ENCODE measurements at places on chromosomes 2 and 18.

DNA sequence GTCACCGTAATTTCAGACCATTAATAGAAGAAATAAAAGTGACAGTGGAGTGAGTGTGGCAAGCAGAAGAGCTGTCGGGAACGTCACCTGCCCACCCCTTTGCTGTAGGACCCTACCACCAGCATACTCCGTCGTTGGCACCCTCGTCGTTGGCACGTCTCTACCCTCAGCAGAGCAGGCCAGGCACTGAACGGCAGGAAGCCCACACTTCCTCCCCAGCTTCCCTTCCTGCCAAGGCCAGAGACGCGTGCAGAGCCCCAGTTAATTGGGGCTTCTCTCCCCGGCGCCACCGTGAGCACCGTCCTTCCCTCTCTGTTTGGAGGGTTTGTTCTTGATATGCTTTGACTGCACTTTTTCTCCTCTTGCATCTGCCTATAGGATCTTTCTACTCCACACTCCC is 27.0 kb upstream of the NFATC1 start:
- DNase-seq = no peak

DNA sequence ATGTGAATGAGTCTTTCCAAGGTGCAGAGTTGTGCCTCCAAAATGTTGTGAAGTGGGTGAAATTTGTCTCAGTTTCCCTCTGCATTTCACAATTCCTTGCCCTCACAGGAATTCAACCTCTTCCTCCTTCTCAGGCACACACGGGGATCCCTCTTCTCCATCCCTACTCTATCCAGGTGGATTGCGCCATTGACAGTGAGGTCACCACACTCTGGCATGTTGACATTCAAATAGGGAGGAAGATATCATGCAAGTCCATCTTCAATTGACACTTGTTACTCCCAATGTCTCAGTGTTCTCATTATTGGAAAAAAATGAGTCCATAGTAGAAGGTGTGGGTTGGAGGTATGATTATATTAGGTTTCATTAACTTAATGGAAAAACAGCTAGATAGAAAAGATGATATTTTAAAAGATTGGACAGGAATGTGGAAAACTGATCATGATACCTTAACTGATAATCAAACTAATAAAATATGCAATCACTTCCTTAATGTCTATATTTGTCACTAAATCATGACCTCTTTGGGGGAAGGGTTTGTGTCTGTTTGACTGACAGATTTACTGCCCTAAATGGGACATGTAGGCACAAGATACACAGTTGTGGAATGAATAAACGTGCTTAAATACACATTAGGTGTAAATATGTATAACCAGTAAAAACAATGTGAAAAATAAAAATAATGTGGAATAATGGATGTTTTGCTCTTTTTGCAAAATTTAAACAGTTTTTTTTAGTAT is 213.8 kb upstream of the SLC8A1 start:
- DNase-seq = no peak

GRCh38 chr2:85244828-85245227 is 83.0 kb downstream of the TGOLN2 start:
- DNase-seq = no peak

DNA sequence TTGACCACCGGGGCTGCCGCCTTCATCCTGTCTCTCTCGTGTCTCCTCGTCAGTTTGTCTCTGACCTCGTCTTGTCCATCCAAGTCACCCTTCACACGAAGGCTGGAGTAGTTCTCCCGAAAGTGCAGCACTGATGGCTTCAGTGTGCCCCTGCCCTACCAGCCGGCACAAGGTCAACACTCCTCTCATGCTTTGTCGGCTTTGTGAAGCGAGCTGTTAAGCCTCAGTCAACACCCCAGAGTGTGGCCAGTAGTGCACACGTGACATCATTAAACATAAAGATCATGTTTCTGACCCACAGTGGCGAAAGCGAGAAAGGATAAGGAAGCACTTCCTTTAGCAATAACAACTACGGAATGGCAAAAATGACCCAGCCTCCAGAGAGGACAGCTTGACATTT is 23.2 kb downstream of the ACKR3 start:
- peak; percentile 79 for DNase-seq

- DNase-seq = no peak
These were observed 27.4 kb downstream of the SMYD1 start for GRCh38 chr2:88095022-88095421.

- no peak for DNase-seq
These were observed 978.8 kb downstream of the TMEM182 start for GRCh38 chr2:103740631-103741030.

DNA sequence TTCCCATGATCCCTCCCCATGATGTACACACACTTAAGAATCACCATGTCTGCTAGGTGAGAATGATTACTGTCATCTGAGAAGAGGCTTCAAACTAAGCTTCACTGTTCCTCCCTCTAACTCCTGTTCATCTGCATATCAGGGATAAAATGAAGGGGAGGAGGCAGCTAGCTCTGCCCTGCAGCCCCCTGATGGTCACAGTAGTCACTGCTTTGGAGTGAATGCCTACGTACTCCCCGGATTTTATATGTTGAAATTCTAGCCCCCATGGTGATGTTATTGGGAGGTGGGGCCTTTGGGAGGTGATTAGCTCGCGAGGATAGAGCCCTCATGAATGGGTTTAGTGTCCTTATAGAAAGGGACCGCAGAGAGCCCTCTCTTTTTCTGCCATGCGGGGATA is 156.4 kb downstream of the NCKAP5 start:
- no peak for DNase-seq

- DNase-seq = no peak
These were observed 191.0 kb downstream of the ARL4C start for GRCh38 chr2:234305846-234306245.

All from SHP77 treated with DMSO at 0.1 percent for 48 hours (cell line).